ENCODE measurements at places on chromosomes 5 and 9. TPM values are rescaled to one million over a fixed set of nuclear protein-coding genes. Genes with fewer than 3 reads are reported as not detected.

DNA sequence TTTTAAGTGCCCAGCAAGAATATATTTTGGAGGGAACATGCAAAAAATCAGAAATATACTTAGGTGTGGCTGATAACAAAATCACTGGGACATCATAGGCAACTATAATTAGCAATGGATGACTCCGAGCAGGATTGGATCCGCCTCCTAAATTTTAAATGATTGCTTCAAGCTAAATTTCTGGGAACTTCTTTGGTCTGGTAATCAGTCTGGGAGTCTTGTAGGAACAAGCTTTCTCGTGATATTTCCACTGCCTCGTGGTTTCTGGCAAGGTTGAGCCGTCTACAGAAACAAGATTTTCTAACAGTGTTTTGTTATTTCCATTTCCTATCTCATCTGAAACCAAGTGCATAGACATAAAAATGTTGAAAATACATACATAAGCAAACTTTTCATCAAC, 232.6 kb downstream of the BNC2 start:
- no peak for DNase-seq

DNA sequence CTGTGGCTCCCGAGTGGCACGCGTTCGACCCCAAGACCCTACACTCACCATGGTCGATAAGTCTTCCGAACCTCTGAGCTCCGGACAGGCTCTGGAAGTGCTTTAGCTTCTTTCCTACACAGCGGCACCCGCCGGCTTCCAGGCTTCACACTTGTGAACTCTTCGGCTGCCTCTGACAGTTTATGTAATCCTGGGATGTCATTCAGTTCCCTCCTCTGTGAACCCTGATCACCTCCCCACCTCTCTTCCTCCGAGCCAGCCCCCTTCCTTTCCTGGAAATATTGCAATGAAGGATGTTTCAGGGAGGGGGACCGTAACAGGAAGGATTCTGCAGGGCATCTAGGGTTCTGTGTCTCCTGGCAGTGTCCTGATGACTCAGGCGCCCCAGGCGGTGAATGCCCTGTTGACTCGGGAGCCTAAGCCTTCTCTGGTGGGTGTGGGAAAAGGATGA, at the start of gene CD14:
TSS of gene CD14 (minus strand) at position 155 of the 451 bp plus-strand sequence. CDS start at position 51, 104 bp downstream.
- DNase-seq = peak; percentile 83

Gene NAA35
- total RNA-seq = 10.2 TPM

Gene ZNF366
- total RNA-seq = 0.81 TPM

Gene DMRTA1
- 6.2 TPM for total RNA-seq

DNA sequence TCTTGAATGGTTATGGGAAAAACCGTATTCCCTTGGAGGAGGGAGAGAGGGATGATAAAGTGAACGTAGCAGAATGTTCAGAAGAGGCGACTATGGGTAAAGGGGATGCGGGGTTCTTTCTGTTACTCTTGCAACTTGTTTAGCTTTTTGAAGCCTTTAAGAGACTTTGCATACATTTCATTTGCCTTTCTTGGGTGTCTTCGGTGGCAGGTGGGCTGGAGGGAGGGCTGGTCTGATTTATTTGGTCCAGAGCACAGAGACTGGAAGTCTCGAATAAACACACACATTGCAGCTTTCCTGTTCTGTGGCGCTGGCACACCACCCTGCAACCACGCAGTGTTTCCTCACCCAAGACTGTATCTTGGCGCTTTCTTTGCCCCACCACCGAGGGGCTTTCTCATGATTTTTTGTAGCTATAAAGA, 23.2 kb downstream of the TTF1 start:
- peak; percentile 11 for DNase-seq

Measured in right lobe of liver (tissue), 6 donors.